ENCODE measurements at places on chromosomes 13 and 19.
A peak's percentile ranks its signal among the peaks of the same experiment; 100 is the strongest.

DNA sequence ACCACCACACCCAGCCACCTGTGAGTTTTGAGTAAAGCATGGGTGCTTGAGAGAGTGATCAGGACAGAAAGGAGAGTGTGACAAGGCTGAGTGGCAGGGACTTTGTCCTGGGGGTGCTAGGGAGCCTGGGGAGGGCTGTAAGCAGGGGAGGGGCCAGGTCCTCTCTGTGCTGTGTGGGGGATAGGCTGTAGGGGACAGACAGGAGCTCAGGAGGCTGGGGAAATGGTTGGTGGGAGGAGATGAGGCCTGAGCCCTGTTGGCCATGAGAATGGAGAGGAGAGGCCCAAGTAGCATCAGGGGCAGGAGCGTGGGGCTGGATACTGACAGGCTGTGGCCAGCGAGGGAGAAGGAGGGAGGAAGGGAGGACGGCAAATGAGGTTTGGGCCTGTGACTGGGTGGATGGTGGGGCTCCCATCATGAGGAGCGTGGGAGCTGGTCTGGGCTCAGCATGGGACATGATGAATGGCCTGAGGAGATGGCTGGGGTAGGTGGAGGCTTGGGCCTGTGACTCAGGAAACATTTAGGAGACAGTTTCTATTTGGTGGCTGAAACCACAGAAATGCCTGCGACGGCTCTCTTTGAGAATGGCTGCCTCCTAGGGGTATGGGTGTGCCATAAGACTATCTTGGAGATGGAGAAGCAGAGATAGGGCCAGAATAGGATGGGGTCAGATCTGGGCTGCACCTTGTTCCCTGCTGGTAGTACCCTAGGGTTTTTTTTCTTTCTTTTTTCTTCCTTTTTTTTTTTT is 25.0 kb downstream of the GRIN2D start:
- peak; percentile 47 for DNase-seq

DNA sequence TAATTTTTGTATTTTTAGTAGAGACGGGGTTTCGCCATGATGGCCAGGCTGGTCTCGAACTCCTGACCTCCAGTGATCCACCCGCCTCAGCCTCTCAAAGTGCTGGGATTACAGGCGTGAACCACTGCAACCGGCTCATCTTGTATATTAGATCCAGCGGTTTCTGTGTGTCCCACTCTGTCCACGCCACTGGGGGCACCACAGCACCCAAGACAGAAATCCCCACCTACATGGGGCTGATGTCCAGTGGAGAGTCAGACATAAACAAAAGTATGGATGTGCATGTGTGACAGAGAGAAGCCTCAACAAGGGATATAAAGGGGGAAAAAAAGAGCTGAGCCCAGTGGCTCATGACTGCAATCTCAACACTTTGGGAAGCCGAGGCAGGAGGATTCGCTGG is 65.8 kb upstream of the ADGRE5 start:
- no peak for DNase-seq

DNA sequence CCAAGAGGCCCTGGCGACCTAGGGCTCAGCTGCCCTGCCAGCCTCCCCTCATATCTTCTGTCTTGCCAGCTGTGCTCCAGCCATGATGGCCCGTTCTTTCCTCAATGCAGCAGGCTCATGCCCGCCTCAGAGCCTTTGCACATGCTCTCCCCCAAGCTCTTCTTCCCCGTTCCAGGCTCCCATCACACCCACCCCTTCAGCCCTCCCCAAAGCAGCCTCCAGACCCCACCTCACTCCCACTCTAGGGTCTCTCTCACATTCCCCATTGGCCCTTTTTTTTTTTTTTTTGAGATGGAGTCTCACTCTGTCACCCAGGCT is 29.9 kb upstream of the ATP1A3 start:
- DNase-seq, result no peak

- no peak for DNase-seq
Measured at GRCh38 chr19:53055117-53055516, 10.6 kb downstream of the ERVV-2 start.

DNA sequence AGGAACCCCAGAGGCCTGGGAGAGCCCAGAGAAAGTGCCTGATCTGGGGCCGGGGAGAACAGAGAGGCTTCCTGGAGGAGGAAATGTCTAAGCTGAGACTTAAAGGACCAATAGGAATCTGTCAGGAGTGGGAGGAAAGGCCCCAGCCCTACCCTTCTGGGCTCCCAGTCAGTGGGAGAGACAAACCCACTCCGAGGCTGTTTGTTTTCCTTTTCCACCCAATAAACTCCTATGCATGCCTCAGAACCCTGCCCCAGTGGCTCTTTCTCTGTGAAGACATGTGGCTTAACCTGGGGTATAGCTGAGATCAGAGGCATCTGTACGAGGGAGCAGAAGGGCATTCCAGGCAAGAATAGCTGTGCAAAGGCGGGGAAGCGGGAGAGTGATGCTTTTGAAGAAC is 1.9 kb downstream of the MEGF8 start:
- no peak for DNase-seq

DNA sequence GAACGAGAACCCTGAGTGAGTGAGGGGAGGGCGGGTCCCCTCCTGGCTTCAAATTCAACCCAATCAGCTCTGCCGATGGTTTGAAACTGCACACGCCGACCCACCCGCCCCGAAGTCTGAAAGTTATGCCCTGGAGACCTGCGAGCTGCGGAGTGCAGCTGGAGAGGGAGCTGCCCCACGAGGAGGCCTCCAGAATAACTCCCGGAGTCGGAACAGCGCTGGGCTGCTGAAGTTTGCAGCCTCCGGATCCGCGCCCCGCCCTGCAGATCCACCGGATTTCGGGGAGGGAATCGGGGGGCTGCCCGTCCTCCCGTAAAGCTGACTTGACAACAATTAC is 7.0 kb downstream of the POU4F1 start:
- DNase-seq, result no peak

GRCh38 chr13:113307491-113307890 is 10.5 kb downstream of the LAMP1 start:
- no peak for DNase-seq

DNA sequence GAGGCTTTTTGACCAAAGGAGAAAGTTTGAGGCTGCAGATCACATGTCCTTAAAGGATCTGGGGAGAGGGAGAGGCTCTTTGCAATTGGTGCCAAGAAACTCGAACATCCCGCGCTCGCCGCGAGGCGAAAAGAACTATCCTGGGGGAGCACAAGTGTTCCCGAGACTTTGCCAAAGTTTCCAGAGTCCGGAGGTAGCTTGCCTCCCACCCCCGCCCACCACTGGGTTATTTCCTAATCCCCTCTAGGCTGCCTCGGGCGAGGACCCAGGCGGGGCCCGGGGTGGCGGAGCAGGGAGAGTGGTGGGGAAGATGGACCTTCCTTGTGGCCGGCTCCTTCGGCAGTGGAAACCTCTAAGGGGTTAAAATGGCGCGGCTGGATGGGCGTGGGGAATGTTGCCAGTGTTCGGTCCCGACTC is 114.5 kb downstream of the KCNRG start:
- no peak for DNase-seq

DNA sequence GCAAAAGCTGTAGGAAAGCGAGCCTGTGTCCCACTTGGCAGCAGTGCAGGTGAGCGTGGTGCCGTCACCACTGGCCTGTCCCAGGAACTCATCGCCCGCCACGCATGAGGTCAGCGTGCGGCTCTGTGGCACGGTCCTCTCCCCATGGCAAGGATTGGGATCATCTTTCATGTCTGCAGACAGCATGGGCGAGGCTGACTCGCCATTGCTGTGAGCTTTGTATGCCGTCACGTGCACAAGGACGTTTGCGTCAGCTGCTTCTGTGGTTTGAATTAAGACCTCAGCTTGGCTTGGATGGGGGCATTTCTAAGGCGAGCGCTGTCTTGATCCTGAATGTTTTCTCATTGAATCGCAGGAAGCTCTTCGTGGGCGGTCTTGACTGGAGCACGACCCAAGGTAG is 9.8 kb downstream of the DAZAP1 start:
- no peak for DNase-seq

DNA sequence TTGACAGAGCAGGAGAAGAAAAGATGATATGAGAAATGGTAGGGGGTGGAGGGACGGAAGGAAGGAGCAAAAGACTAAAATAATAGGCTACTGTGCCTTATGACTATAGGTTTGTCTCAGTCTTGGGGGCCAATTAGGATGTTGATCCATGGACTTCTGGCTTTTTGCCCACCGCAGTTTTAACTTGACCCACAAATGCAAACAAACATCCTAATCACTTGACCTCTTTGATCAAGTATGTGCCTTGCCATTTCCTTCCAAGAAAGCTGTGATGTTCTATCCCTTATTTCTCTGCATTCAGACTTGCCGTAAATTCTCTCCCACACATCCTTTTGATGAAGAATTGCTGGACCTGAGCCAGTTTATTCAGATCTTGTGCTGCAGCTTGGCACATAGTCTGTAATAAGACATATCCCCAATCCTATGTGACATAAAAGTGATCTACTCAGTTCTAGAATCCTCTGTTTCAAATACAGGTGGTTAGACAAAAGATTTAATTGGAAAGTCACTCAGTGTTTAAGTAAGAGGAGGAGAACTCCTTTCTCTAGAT is 62.8 kb downstream of the TPT1 start:
- no peak for DNase-seq

DNA sequence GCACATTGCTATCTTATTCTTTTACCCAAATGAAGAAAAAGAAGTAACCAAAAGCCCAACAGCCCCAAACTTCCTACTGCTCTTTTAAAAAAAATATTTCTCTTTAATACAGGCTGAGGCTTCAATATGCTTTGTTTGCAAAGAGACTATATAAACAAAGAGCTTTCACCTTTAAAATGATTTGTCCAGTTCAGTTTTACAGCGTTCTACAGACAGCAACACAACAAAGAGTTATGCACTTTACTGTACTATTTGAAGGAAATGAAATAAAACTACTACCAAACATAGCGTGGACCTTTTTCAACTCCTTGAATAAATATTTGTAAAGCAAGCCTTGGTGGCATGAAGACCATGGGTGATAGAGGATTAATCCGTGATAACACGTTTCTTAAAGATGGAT is 151.2 kb downstream of the FGF9 start:
- no peak for DNase-seq

DNA sequence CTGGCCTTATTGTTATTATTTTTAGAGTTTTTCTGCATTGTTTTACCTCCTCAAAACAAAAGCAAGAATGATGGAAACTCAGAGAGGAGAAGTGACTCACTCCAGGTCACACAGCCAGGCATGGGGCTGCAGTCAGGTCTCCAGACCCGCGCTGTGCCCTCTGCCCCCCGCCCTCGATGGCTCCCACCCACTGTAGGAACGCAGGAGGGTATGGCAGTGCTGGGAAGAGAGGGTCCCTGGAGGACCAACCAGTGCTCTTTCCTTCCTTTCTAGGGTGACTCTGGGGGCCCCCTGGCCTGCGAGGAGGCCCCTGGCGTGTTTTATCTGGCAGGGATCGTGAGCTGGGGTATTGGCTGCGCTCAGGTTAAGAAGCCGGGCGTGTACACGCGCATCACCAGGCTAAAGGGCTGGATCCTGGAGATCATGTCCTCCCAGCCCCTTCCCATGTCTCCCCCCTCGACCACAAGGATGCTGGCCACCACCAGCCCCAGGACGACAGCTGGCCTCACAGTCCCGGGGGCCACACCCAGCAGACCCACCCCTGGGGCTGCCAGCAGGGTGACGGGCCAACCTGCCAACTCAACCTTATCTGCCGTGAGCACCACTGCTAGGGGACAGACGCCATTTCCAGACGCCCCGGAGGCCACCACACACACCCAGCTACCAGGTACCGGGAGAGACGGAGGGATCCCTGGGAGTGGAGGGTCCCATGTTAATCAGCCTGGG is 5.6 kb downstream of the TIMM13 start:
- DNase-seq, result no peak

DNA sequence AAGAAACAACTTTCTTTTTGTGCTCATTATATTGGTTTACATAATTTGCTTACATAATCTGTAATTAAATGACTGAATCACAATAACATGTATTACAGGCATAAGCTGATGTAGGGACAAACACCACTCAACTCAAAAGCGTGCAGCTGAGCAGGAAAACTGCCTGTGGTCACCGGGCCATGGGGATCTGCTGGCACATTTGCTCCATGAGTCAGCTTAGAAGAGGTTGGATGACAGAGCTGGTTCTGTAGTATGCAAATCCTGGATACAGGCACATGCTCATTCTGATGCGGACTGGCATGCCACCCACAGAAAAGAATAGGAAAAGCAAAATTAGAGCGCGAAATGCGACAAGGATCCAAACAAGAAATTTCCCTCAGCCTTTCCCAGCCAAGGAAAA is 128.6 kb downstream of the USP12 start:
- peak; percentile 34 for DNase-seq

DNA sequence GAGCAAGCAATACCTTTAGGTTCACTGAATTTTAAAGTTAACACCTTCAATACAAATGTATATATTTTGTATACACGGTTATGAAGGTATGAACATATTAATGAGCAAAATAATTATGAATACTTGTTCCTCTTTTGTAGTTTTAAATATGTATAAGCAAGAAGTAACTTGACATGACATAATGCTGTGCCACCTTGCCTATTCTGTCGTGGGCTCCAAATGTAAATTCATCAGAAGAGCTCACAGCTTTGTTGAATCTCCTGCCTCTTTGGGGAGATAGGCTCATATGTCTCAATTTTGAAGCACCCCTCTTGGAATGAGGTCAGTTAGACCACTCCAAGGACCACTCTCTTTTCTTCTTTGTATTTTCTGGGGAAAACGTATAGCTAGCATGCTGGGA is 59.3 kb downstream of the LRCH1 start:
- no peak for DNase-seq
